B cell (primary cell): ENCODE measurements at places on chromosomes 4 and X. TPM values are rescaled to one million over a fixed set of nuclear protein-coding genes. Genes with fewer than 3 reads are reported as not detected.
A peak's percentile ranks its signal among the peaks of the same experiment; 100 is the strongest.

The FAM149A gene
- total RNA-seq = not detected in 2 replicates

The MND1 gene
- total RNA-seq = not detected in 2 replicates

The CPEB2 gene
- total RNA-seq = 17.6 and 18.0 TPM in 2 replicates

The ELF4 gene
- 26.3 and 26.5 TPM in 2 replicates for total RNA-seq

The PTCHD1 gene
- total RNA-seq = not detected in 2 replicates

The MAGEB16 gene
- not detected in 2 replicates for total RNA-seq

The CXCL8 gene
- 0.32 and 1.7 TPM in 2 replicates for total RNA-seq

The MXRA5 gene
- not detected in 2 replicates for total RNA-seq

The GABRE gene
- not detected in 2 replicates for total RNA-seq

The BMPR1B gene
- not detected in 2 replicates for total RNA-seq

The SLC16A2 gene
- total RNA-seq = not detected in 2 replicates

DNA sequence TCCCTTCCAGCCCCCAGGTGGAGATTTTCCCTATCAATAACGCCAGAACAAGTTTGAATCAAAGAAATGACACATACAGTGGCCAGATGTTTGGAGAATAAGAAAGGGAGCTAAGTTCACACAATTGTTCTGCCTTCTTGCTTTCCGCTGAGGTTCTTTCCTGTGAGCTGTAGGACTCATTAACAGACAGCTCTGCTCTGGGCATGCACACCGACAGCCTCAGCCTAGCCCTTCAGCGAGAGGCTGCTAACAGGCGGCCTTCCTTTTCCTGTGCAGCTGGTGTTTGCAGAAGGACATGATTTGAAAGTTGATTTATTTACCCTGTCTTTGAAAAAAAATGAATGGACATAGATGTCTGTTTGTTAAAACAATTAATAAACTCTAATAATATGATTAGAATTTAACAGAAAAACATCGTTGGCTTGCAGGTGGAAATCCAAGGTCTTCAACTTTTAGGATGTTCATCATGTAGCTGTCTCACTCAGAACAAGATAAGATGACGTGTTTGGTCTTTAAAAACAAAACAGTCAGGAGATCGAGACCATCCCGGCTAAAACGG, 183.3 kb downstream of the KDR start:
- H3K4me3 ChIP-seq = peak overlapping the region; percentile 39
- H3K27me3 ChIP-seq = no peaks in the 10 kb centered on the region
- H3K36me3 ChIP-seq = no peaks in the 10 kb centered on the region
- peaks cover 25% of the 10 kb centered on the region for H3K4me1 ChIP-seq

DNA sequence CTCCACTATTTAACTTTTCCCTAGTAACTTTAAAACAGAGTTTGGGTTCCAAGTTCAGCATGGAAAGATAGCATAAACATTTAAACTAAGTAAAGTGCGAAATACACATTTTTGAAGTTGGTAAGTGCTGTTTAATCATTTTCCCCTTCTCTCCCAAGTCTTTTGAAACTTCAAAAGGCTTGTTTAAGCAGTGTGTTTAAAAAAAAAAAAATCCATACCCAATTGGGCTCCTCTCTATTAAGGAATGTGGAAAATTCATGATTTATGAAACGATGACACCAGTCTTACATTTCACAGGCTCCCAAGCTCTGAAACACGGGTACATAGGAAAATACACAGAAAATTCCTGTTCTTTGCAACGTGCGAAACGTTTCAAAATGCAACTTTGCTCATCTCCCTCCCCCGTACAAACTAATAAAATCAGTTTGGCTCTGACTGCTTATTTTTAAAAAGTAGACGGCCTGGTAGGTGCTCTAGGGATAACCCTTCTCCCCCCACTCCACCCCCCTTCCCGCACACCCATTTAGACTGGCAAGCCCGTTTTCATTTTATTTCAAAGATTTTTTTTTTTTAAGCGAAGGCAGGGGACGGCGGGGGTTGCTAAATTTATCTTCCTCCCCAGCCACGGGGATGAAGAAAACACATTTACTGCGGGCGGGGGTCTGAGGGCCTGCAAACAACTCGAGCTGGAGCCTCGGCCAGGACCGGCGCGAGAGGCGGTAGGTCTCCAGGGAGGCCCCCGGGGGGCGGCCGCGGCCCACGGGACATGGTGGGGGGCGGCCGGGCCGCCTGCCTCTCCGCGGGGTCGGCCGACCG, 786 bp upstream of the ZFX start:
- DNase-seq = no peak
- H3K4me1 ChIP-seq = peaks cover 55% of the 10 kb centered on the region
- peak overlapping the region; percentile 98 for H3K27ac ChIP-seq
- peak overlapping the region; percentile 72 for H3K4me3 ChIP-seq

- no peaks in the 10 kb centered on the region for H3K36me3 ChIP-seq
- H3K4me1 ChIP-seq = no peaks in the 10 kb centered on the region
- H3K27me3 ChIP-seq = no peaks in the 10 kb centered on the region
- no peak for DNase-seq
Observed at GRCh38 chrX:47264483-47265173, 31.8 kb downstream of the USP11 start.

DNA sequence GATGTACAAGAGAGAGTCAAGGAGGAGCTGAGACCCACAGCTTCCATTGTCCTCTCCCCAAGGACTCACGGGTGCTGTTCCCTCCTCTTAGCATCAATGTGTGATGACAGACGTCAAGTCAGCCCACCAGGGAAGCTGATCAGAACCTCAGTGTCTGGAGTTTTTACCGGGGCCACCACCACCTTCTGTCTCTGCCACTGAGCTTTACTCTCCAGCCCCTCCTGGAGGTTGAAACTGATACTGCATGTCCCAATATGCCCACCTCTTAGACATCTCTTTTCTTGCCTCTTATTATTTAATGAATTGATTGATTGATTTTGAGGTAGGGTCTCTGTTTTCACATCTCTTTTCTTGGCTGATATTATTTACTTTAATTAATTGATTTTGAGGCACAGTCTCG, 10.3 kb upstream of the AKAP17A start:
- peaks cover 8% of the 10 kb centered on the region for H3K4me1 ChIP-seq
- no peak overlapping the region for H3K4me3 ChIP-seq
- H3K27ac ChIP-seq = no peak overlapping the region
- peak; percentile 77 for DNase-seq
- no peaks in the 10 kb centered on the region for H3K27me3 ChIP-seq
- H3K36me3 ChIP-seq = no peaks in the 10 kb centered on the region

- H3K4me1 ChIP-seq = no peaks in the 10 kb centered on the region
- H3K4me3 ChIP-seq = no peak overlapping the region
- no peaks in the 10 kb centered on the region for H3K27me3 ChIP-seq
- no peaks in the 10 kb centered on the region for H3K36me3 ChIP-seq
- no peak overlapping the region for H3K27ac ChIP-seq
- DNase-seq = no peak
Observed at GRCh38 chr4:78199984-78200383, 142.9 kb downstream of the FRAS1 start.

- no peak for DNase-seq
- H3K27ac ChIP-seq = no peak overlapping the region
- no peaks in the 10 kb centered on the region for H3K4me1 ChIP-seq
- H3K36me3 ChIP-seq = no peaks in the 10 kb centered on the region
- no peak overlapping the region for H3K4me3 ChIP-seq
Observed at GRCh38 chrX:1035206-1035605, 177.2 kb downstream of the CRLF2 start.

DNA sequence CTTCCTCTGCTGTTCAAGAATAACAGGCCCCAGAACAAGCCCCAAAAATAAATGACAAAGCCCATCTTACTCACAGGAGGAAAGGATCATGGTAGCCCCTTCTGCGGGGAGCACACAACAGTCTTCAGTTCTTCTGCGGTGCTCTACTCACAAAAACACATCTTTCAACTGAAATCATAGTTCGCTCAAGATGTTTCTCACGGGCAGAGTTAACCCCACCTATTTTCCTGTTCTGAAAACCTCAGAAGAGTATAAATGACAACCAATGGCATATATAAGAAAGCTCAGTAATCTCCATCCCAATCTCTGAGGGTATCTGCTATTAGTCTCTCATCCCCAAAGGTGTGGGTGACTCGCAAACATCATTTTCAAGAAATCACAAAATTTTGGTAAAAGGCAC, at the start of gene TXK:
Gene TXK, minus strand, starts transcription at position 170 of the 400 bp plus-strand sequence. Its CDS starts 80 bp downstream, at position 90.
- no peaks in the 10 kb centered on the region for H3K27me3 ChIP-seq
- no peak within 1 kb of the TSS for H3K4me3 ChIP-seq
- H3K4me1 ChIP-seq = peaks cover 20% of the 10 kb centered on the region
- peaks cover 9% of the 10 kb centered on the region for H3K36me3 ChIP-seq
- H3K27ac ChIP-seq = no peak within 1 kb of the TSS
- no peak for DNase-seq

GRCh38 chr4:104966349-104967033, 180.2 kb upstream of the TET2 start:
- H3K4me1 ChIP-seq = peaks cover 7% of the 10 kb centered on the region
- H3K36me3 ChIP-seq = no peaks in the 10 kb centered on the region
- no peaks in the 10 kb centered on the region for H3K27me3 ChIP-seq
- no peak overlapping the region for H3K4me3 ChIP-seq
- H3K27ac ChIP-seq = no peak overlapping the region

GRCh38 chr4:146462251-146462650, 59.5 kb downstream of the SLC10A7 start:
- no peak for DNase-seq
- no peaks in the 10 kb centered on the region for H3K36me3 ChIP-seq
- H3K27ac ChIP-seq = no peak overlapping the region

DNA sequence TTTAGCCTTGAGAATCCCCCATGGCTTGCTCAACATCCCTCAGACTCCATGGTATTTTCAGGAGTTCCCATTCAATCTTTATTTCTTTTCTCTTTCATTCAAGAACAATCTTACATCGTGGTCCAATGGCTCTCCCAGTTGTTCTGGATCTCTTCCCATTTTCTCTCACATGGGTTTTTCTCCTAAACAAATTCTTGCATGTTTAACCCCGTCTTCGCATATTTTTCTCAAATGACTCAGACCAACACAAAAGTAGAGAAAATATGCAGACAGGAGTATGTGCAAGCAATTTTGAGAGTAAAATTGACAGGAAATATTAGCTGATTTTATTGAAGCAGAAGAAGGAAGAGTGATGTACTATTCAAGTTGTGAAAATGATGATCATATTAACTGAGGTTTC, 396.4 kb upstream of the TRAM1L1 start:
- H3K4me3 ChIP-seq = no peak overlapping the region
- H3K27ac ChIP-seq = no peak overlapping the region
- no peaks in the 10 kb centered on the region for H3K4me1 ChIP-seq
- no peak for DNase-seq

DNA sequence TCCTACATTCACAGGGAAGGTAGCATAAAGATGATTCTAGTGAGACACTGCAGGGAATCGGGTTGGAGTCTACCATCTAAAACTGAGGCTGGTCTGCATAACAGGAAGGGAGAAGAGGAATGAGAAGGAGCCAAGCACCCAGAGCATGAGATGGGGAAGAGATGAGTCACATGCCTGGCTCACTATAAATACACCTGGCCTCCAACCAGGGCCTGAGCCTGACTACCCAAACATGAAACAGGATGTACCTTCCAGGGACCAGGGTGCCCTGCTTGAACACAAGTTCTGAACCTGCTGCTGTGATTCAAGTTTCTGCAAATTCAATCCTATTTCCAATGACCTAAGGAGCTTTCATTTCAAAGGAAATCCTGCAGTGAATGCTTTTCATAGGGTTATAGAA, 24.9 kb downstream of the CD99L2 start:
- no peaks in the 10 kb centered on the region for H3K36me3 ChIP-seq
- H3K4me3 ChIP-seq = no peak overlapping the region
- H3K27ac ChIP-seq = no peak overlapping the region
- no peaks in the 10 kb centered on the region for H3K27me3 ChIP-seq
- no peak for DNase-seq

GRCh38 chrX:131729295-131729694, 185.4 kb downstream of the OR13H1 start:
- H3K4me3 ChIP-seq = no peak overlapping the region
- no peaks in the 10 kb centered on the region for H3K27me3 ChIP-seq
- DNase-seq = no peak
- H3K4me1 ChIP-seq = no peaks in the 10 kb centered on the region

DNA sequence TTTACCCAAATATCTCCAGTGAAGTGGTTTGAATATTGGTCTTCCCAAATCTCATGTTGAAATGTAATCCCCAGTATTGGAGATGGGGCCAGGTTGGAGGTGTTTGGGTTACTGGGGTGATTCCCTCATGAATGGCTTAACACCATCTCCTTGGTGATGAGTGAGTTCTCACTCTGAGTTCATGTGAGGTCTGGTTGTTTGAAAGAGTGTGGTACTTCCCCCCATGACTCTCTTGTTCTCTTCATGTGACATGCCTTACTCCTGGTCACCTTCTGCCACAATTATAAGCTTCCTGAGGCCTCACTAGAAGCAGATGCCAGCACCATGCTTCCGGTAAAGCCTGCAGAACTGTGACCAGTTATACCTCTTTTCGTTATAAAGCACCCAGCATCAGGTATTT, 32.9 kb upstream of the OTUD4 start:
- H3K36me3 ChIP-seq = no peaks in the 10 kb centered on the region
- no peak for DNase-seq
- H3K4me1 ChIP-seq = no peaks in the 10 kb centered on the region
- no peaks in the 10 kb centered on the region for H3K27me3 ChIP-seq
- no peak overlapping the region for H3K27ac ChIP-seq

DNA sequence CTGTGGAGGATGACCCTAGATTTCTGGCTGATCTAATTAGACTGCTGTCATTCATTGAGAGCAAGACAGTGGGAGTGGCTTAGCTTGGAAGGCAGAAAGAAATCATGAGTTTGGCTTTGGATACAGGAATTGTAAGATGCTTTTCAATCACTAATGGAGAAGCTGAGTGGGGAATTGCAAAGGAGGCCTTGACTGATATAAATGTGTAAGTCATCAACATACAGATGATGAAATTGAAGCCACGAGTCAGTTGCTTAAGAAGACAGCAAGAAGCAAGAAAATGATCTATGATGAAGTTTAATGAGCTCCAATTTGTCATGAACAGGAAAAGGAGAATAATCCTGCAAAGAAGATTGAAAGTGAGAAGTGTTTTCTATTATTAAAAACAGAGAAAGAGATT, 136.7 kb upstream of the C1QTNF7 start:
- H3K27ac ChIP-seq = no peak overlapping the region
- H3K27me3 ChIP-seq = no peaks in the 10 kb centered on the region
- no peaks in the 10 kb centered on the region for H3K36me3 ChIP-seq
- no peak overlapping the region for H3K4me3 ChIP-seq

DNA sequence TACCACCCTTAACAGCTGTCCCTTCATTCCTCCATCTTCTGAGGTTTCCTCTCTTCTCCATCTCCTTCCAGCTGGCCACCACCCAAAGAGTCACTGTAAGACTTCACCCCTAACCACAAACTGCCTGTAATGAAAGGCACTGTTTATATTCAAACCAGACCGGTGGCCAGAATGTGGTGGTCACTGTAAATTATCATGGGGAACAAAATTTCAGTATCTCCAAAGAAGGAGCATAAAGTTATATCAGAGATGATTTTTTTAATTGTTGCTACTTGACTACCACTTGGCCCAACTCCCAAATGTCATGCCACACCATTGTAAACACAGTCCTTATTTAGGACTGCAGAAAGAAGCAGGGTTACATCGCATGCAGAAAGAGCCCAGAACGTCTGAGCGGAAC, 44.8 kb downstream of the SMARCA1 start:
- no peak overlapping the region for H3K27ac ChIP-seq
- no peak overlapping the region for H3K4me3 ChIP-seq
- H3K4me1 ChIP-seq = no peaks in the 10 kb centered on the region
- no peak for DNase-seq
- no peaks in the 10 kb centered on the region for H3K27me3 ChIP-seq

GRCh38 chr4:109164011-109164410, 138.4 kb downstream of the COL25A1 start:
- H3K36me3 ChIP-seq = no peaks in the 10 kb centered on the region
- H3K27ac ChIP-seq = no peak overlapping the region
- no peak for DNase-seq
- H3K4me1 ChIP-seq = no peaks in the 10 kb centered on the region
- no peak overlapping the region for H3K4me3 ChIP-seq

- DNase-seq = no peak
- H3K27ac ChIP-seq = no peak overlapping the region
- no peaks in the 10 kb centered on the region for H3K4me1 ChIP-seq
- H3K4me3 ChIP-seq = no peak overlapping the region
- H3K27me3 ChIP-seq = no peaks in the 10 kb centered on the region
Observed at GRCh38 chr4:170336238-170336775, 246.6 kb upstream of the AADAT start.
